ENCODE measurements at places on chromosomes 16 and 17.

GRCh38 chr17:56260376-56261002 lies 107.2 kb downstream of the ANKFN1 start:
- DNase-seq, result no peak

GRCh38 chr16:79607587-79607986 lies 7.0 kb upstream of the MAF start:
- DNase-seq, result no peak

- DNase-seq, result no peak
Observed at GRCh38 chr16:9772526-9773225, 409.6 kb downstream of the GRIN2A start.

GRCh38 chr16:51648526-51648925 lies 497.5 kb upstream of the SALL1 start:
- no peak for DNase-seq

- DNase-seq, result peak; percentile 44
Observed at GRCh38 chr17:31488264-31488981, 96.9 kb downstream of the RAB11FIP4 start.

GRCh38 chr16:27433636-27434035 lies 31.7 kb downstream of the IL21R start:
- no peak for DNase-seq

DNA sequence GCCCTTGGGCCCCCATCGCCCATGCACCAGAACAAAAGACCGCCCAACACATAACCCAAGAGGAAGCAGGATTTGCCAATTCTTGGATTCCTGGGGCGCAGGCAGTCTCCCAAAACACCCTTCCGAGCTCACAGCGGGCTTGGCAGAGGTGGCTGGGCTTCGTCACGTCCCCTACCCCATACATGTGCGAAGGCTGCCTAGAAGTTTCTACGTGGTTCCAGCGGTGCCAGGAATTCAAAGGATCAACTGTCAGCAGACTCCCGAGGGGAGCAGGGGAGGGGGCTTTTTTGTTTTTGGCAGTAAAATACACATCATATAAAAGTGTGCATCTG lies 80.8 kb upstream of the PLCG2 start:
- DNase-seq, result no peak

GRCh38 chr17:68805609-68806008 lies 149.6 kb downstream of the ABCA8 start:
- no peak for DNase-seq

DNA sequence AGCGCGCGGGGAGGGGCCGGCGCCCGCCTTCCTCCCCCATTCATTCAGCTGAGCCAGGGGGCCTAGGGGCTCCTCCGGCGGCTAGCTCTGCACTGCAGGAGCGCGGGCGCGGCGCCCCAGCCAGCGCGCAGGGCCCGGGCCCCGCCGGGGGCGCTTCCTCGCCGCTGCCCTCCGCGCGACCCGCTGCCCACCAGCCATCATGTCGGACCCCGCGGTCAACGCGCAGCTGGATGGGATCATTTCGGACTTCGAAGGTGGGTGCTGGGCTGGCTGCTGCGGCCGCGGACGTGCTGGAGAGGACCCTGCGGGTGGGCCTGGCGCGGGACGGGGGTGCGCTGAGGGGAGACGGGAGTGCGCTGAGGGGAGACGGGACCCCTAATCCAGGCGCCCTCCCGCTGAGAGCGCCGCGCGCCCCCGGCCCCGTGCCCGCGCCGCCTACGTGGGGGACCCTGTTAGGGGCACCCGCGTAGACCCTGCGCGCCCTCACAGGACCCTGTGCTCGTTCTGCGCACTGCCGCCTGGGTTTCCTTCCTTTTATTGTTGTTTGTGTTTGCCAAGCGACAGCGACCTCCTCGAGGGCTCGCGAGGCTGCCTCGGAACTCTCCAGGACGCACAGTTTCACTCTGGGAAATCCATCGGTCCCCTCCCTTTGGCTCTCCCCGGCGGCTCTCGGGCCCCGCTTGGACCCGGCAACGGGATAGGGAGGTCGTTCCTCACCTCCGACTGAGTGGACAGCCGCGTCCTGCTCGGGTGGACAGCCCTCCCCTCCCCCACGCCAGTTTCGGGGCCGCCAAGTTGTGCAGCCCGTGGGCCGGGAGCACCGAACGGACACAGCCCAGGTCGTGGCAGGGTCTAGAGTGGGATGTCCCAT lies 232.8 kb downstream of the SEC14L1 start:
- DNase-seq, result no peak

DNA sequence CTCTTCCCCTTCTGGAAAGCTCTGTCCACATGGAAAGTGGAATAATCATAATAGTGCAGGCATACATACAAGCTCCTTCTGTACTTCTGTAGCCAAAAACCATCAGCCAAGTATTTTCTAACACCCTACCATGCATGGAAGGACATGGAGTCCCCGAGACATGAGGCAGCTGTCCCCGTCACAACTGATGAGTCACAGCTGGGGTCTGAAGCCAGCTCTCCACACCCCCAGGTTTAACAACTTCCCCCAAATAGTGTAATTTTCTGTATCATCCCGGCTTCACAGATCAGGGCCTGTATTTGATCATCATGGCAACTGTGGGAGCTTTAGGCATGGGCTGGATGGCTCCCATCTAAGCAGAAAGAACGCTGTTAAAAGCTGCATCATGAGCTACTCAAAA lies 16.6 kb downstream of the C16orf96 start:
- DNase-seq, result peak; percentile 11

DNA sequence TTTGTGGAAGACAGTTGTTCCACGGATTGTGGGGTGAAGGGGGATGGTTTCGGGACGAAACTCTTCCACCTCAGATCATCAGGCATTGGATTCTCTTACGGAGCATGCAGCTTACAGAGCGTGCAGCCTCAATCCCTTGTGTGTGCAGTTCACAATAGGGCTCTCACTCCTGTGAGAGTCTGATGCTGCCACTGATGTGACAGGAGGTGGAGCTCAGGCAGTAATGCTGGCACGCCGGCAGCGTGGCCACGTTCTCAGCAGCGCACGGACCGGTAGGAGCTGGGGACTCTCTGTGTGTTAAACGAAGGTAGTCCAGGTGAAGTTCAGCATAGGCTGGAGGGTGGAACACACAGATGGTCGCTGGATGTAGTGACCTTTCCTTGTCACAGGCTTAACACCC lies 37.8 kb downstream of the SEC14L1 start:
- no peak for DNase-seq

DNA sequence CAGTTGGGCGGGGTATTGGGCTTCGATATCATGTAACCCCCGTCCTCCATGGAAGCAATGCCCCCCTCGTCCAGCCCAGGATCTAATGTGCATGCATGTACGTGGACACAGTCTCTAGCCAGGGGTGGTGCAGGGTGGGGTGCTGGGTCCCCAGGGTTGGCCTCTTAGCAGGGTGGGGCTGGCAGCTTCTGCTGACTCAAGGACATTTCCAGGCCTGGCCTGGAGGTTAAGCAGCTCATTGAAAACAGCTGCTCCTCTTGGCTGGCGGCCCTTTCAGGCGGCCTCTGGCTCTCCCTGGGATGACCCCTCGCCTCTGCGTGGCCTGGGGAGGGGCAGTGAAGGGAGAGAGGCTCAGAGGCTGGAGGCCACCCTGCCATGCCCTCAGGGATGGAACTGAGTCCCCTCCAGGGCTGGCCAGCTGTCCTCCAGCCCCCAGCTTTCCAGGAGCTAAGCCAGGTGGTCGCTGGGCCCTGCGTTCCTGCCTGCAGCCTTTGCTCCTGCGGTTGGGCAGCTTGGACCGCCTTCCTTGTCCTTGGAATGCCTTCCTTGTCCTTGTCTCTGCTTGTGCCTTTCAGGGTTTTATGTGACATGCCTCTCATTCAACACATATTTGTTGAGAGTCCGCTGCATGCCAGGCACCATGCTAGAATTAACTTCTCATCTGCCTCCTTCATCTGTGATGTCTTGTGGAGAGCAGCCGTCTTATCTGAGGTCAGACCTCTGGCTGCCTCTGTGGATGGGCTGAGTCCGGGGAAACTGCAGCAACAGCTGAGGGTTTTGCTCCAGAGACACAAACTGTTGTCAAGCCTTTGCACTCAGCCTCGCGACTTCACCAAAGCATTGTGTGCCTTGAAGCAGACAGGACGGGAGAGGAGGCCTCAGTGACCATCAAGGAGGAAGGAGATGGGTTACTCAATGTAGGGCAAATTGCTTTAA lies 26.6 kb downstream of the MRC2 start:
- peak; percentile 41 for DNase-seq

DNA sequence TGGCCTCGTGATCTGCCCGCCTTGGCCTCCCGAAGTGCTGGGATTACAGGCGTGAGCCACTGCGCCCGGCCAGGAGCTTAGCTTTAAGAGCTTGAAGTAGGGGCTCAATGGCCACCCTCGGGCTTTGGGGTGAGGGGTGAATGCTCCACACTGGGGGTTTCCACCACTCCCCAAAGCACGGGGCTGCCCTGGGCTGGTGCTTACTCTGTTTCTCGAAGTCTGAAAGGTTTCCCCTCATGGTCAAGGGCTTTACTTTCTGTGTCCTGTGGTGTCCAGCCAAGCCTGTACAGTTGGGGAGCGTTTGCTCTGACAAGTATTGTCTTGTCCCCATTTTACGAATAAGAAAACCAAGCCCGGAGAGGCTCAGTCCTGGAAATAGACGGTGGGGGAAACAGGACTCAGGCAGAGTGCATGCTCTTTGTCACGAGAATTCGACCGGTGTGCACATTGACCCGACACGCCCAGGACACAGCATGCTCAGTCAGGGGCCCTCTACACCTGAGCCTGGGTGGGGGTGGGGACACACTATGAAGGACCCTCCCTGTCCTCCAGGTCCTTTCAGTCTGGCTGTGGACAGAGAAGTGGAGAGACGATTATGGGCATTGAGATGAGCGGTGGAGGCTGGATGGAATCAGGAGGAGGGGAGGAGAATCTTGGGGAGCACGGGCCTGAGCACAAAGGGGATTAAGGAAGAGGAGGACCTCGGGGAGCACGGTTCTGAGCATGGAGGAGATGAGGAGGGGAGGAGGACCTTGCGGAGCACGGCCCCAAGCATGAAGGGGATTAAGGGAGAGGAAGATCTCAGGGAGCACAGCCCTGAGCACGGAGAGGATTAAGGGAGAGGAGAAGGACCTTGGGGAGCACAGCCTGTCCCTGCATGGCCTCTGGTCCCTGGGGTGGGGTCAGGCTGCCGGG lies 7.5 kb downstream of the CD7 start:
- no peak for DNase-seq

- DNase-seq, result no peak
Observed at GRCh38 chr17:32870027-32870670, 6.8 kb downstream of the MYO1D start.

GRCh38 chr17:15261258-15261801 lies 3.8 kb downstream of the PMP22 start:
- peak; percentile 15 for DNase-seq

- DNase-seq, result no peak
Observed at GRCh38 chr17:58875261-58875660, 119.6 kb downstream of the PPM1E start.

DNA sequence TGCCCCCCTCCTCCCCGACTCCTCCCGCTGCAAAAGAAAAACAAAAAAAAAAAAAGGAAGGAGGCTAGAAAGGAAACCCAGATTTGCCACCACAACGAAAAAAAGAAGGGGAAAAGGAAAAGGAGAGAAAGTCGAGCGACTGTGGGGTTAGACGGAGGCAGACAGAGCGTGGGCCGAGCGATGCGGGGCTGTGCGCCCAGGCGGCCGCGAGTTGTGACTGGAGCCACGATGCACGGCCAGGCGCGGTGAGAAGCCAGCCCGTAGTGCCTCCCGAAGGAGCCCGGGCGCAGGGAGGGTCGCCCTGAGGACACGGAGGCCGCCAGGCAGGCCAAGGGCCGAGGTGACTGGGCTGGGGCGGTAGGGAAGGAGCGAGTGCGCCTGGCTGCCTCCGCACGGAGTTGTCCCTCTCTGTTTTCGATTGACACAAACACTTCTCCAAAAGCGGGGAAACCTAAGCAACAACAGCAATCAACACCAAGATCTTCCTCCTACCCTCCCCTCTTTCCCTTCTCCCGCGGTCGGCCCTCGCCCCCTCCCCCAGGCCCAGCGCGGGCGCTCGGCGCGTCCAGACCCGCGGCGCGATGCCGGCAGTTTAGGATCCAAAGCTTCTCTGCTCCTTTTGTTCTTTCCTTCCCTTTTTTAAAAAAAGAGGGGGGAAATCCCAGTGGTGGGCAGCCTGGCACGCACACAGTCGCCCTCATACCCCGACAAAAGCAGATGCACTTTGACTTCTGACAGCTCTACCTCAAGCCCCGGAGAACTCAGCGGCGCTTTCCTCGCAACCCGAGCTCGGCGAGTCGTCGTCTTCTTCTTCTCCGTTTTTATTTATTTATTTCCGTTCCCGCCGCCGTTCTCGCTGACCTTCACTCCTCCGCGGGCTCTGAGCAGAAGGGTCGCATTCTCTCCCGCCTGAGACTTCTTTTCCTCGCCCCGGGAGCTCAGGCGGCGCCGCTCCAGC lies at the start of gene LHX1:
TSS of gene LHX1 (plus strand) at position 475 of the 958 bp plus-strand sequence. CDS start 723 bp downstream, outside the sequence.
- no peak for DNase-seq

- DNase-seq, result no peak
Observed at GRCh38 chr17:34665150-34665806, 85.9 kb downstream of the TMEM132E start.

- no peak for DNase-seq
Observed at GRCh38 chr16:88047462-88047861, 96.2 kb downstream of the BANP start.

GRCh38 chr16:67146523-67147357 lies 4.1 kb downstream of the B3GNT9 start:
- DNase-seq, result no peak

DNA sequence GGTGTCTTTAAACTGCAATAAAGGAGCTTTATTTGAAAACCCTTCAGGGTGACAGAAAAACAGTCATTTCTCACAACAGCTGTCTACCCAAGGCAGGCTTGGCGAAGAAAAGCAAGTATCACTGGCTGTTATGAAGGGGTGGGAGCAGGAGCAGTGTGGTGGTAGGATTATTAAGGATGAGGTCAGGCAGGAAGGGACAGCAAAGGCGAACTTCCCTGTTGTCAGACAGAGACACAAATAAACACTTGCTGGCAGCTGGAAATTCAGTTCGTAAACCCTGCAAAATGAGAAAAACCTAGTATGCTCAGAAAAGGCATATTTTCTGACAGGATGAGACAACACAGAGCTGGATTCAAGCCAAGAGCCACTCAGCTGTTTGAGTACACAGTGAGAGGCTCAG lies 416.3 kb upstream of the CDH5 start:
- no peak for DNase-seq

DNA sequence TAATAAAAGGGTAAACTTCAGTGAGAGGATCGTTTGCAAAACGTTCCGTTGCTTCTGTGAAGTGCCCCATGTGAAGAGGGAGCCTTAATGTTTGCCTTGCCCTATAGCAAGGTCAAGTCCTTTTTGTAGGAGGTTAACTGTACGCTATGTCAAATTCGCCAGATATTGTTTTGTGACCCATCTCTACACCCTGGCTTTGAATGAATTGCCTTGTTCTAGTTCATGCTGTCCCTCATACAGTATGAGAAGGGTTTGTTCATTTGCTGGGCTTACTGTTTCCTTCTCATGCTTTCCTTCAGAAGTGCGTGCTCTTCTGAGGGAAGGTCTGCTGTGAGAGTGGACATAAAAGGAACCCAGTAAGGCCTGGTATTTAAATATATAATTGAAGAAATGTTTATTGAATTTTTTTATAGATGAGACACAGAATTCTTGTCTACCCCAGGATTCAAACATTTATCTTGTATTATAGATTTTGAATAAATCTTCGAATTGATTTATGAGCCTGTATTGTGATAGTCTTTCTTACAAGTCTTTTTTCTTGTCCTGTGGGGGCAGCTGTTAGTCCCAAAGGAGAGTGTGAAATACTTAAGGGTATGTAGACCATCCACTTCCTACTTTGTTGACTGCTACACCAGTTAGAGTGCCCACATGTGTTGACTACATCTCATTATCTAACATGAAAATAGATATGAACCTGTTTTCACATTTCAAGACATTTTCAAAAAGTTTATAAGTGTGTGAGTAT lies 1.7 kb downstream of the MAP3K3 start:
- DNase-seq, result no peak
